ENCODE measurements at places on chromosomes 5 and 9. TPM values are rescaled to one million over a fixed set of nuclear protein-coding genes. Genes with fewer than 3 reads are reported as not detected.
A peak's percentile ranks its signal among the peaks of the same experiment; 100 is the strongest.

DNA sequence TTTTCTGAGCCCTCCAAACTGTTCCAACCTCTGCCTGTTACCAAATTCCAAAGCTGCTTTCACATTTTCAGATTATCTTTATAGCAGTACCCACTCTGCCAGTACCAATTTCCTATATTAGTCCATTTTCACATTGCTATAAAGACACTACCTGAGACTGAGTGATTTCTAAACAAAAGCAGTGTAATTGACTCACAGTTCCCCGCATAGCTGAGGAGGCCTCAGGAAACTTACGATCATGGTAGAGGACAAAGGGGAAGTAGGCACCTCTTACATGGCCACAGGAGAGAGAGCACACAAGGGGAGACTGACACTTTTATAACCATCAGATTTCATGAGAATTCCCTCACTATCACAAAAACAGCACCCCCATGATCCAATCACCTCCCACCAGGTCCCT, 105.0 kb downstream of the DTWD2 start:
- H3K36me3 ChIP-seq, result no peaks in the 10 kb centered on the region
- H3K27me3 ChIP-seq, result no peaks in the 10 kb centered on the region
- no peak overlapping the region for H3K4me3 ChIP-seq
- H3K4me1 ChIP-seq, result no peaks in the 10 kb centered on the region
- DNase-seq, result no peak
- H3K27ac ChIP-seq, result no peak overlapping the region

DNA sequence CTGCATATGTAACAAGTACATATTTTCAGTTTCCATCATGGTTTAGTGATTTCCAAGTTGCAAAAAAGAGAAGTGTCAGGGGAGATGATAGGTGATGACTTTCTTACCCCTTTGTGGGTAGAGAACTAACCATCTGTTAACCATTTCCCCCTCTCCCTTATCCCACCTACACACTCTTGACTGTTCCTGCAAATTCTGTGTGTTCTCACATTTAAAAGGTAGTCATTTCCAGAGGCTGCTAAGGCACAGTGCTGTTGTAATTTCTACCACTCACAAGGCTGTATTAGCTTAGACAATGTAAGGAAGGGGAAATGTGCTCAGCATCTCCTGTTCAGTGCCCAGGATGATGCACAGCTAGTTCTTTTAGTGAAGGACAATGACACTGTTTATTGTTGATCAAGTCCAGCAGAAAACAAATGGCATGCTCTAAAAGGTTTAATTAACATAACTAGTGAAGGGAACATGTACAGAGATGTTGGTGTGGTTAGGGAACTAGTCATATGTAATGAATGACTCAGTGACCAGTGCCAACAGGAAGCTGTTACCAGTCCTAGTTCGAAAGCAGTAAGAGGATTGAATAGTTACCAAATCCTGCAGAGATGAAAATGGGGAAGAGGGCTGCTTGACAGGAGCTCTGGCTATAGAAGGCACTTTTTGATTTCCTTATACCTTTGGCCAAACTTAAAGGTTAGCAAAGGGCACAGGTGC, 165.1 kb downstream of the PLK2 start:
- DNase-seq, result no peak
- no peaks in the 10 kb centered on the region for H3K36me3 ChIP-seq
- no peak overlapping the region for H3K27ac ChIP-seq
- H3K27me3 ChIP-seq, result no peaks in the 10 kb centered on the region

DNA sequence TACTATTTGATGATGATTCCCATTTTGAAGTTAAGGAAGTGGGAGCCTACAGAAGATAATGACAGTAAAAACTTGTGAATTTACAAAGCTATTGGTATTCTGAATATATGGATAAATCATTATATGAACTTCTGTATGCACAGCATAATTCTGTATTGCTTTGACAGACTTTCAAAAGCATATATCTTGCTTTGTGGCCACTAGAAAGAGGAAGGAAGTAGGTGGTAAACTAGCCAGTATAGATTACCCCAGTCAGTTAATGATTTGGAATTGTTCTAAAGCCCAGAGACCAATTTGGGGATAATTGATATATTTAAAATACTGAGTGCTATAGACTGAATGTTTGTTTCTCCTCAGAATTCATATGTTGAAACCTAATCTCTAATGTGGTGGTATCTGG, 53.0 kb downstream of the NR2F1 start:
- no peaks in the 10 kb centered on the region for H3K4me1 ChIP-seq
- no peak overlapping the region for H3K4me3 ChIP-seq
- H3K36me3 ChIP-seq, result no peaks in the 10 kb centered on the region
- no peak for DNase-seq

DNA sequence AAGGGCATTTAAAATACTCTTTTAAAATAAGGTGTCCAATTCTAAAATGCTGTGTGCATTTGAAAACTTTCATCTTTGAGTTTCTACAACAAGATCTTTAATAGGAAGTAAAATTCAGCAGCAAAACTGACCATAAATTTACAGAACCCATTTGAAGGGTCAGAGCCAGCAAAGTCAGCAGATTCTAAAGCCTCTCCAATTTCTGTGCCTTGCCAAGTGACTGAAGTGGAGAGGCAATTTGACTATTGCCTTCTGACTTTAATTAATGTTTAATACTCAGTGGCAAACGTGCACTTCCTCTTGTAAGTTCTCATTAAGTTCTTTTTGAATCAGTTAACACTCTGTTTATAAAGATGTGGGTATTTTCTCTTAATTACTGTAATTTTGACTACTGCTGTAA, 155.2 kb downstream of the BAAT start:
- no peaks in the 10 kb centered on the region for H3K36me3 ChIP-seq
- H3K27ac ChIP-seq, result no peak overlapping the region
- no peak overlapping the region for H3K4me3 ChIP-seq
- no peaks in the 10 kb centered on the region for H3K4me1 ChIP-seq
- no peak for DNase-seq

- no peak overlapping the region for H3K27ac ChIP-seq
- no peak overlapping the region for H3K4me3 ChIP-seq
- no peaks in the 10 kb centered on the region for H3K4me1 ChIP-seq
- H3K27me3 ChIP-seq, result no peaks in the 10 kb centered on the region
- DNase-seq, result peak; percentile 79
These were observed 31.4 kb upstream of the EGFL7 start for GRCh38 chr9:136631038-136632000.

DNA sequence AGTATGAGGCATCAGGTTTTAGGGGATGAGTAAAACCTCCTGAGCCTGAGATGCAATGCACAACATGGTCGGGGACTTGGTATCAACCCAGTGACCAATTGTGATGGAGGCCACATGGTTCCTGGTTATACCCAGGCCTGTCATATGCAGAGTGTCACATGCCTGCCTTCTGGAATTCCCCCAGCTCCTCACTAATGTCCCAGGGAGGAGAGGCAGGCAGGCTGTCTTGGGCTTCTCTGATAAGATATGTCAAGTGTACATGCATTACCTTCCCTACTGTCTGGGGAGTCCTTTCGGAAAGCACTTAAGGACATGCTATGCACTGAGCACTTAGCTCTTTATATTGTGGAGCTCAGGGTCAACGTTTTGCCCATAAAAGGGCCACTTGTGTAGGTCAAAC, 14.2 kb upstream of the PALM2AKAP2 start:
- no peak overlapping the region for H3K27ac ChIP-seq
- no peaks in the 10 kb centered on the region for H3K36me3 ChIP-seq
- no peak for DNase-seq
- no peaks in the 10 kb centered on the region for H3K27me3 ChIP-seq

Gene CRHBP
- total RNA-seq, result 3.3 TPM

All from testis (tissue), 5 donors.